ENCODE measurements at places on chromosomes 3 and 15.
A peak's percentile ranks its signal among the peaks of the same experiment; 100 is the strongest.

- DNase-seq: no peak
Measured at GRCh38 chr3:67245545-67245944, 247.4 kb downstream of the KBTBD8 start.

DNA sequence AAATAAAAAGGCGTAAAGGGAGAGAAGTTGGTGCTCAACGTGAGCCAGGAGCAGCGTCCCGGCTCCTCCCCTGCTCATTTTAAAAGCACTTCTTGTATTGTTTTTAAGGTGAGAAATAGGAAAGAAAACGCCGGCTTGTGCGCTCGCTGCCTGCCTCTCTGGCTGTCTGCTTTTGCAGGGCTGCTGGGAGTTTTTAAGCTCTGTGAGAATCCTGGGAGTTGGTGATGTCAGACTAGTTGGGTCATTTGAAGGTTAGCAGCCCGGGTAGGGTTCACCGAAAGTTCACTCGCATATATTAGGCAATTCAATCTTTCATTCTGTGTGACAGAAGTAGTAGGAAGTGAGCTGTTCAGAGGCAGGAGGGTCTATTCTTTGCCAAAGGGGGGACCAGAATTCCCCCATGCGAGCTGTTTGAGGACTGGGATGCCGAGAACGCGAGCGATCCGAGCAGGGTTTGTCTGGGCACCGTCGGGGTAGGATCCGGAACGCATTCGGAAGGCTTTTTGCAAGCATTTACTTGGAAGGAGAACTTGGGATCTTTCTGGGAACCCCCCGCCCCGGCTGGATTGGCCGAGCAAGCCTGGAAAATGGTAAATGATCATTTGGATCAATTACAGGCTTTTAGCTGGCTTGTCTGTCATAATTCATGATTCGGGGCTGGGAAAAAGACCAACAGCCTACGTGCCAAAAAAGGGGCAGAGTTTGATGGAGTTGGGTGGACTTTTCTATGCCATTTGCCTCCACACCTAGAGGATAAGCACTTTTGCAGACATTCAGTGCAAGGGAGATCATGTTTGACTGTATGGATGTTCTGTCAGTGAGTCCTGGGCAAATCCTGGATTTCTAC is at the start of gene RARB:
RARB (plus strand) TSS at position 322 of the 847 bp plus-strand sequence; CDS start at position 791, 469 bp downstream.
- no peak for DNase-seq

DNA sequence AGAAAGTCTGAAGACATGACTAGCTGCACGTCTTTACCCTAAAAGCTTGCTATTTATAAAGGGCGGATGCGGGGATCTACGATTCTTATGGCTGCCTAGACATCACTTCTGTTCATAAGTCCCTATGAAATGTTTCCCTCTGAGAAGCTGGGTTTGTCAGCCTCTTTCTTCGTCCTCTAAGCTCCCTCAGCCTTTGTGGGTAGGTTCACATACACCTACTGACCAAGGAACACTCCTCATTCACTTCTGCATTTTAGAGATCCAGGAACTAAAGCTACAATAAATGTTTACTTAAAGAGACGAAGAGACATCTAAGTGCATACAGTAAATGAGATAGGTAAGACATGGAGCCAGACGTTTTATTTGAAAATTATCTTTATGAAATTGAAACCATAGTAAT is 16.7 kb upstream of the RAMAC start:
- DNase-seq: no peak

DNA sequence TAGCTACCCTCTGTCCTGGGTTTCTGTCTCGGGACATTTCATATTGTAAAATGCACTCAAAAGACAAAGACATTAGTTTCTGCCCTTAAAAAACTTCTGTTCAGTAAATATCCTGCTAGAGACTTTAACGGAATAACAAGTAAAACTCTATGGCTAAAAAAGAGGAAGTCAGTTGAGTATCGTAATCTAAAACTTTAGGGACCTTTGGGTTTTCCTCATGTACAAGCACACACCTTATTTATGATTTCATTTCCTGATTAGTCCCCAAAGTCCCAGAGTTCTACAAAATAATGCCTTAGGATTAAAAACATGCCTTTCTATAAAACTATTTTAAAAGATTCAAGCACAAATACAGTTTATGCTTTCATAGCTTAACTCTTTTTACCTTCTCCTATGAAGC is 585.9 kb downstream of the UNC13C start:
- DNase-seq: no peak

- DNase-seq: no peak
Measured at GRCh38 chr3:42130007-42130328, 38.8 kb downstream of the TRAK1 start.

GRCh38 chr3:140359233-140359995 is 318.4 kb upstream of the TRIM42 start:
- DNase-seq: no peak

- no peak for DNase-seq
Measured at GRCh38 chr3:123941121-123941520, 19.9 kb downstream of the CCDC14 start.

- DNase-seq: no peak
Measured at GRCh38 chr3:37463163-37463562, 288.8 kb upstream of the LRRFIP2 start.

GRCh38 chr3:5239602-5240001 is 52.1 kb downstream of the EDEM1 start:
- DNase-seq: no peak

DNA sequence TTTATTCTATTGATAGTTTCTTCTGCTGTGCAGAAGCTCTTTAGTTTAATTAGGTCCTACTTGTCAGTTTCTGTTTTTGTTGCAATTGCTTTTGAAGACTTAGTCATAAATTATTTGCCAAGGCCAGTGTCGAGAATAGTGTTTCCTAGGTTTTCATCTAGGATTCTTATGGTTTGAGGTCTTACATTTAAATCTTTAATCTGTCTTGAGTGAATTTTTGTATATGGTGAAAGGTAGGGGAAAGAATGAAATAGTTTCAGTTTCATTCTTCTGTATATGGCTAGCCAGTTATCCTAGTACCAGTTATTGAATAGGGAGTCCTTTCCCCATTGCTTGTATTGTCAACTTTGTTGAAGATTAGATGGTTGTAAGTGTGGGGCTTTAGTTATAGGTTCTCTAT is 10.6 kb upstream of the GCSAM start:
- no peak for DNase-seq

GRCh38 chr15:25783607-25784540 is 79.3 kb downstream of the ATP10A start:
- DNase-seq: no peak

- no peak for DNase-seq
Measured at GRCh38 chr3:58683466-58683865, 16.9 kb upstream of the FAM3D start.

DNA sequence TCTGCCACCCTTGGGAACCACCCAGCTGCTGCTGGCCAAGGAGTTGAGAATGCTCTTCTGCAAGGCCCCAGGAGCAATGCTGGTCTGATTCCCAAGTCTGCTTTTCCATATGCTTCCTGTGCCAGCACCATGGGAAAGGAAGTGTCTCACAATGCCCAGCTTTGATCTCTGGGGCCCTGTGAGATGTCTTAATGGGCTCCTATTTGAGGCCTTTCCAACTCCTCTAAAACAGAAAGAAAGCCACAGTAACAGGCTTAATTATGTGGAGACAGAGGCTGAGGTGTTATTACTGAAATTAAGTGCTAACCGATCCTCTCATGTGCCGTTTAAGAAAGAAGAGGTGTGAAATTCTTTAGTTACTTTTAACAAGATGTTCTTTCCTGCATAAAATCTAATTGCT is 4.5 kb downstream of the EOGT start:
- DNase-seq: no peak

DNA sequence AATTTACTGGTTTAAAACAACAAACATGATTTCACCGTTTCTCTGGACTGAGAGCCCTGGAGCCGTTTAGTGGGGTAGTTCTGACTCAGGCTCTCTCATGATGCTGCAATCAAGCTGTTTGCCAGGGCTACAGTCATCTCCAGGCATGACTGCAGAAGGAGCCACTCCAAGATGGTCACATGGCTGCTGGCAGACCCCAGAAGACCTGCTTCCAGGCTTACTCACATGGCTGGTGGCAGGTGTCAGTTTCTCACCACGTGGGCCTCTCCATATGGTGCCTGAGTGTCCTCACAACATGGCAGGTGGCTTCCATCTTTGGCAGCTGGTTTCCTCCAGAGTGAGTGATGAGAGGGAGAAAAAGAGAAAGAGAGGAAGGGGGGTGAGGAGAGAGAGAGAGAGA is 378.3 kb upstream of the RGMA start:
- no peak for DNase-seq

- DNase-seq: no peak
Measured at GRCh38 chr3:72487946-72488737, 360.1 kb downstream of the SHQ1 start.

DNA sequence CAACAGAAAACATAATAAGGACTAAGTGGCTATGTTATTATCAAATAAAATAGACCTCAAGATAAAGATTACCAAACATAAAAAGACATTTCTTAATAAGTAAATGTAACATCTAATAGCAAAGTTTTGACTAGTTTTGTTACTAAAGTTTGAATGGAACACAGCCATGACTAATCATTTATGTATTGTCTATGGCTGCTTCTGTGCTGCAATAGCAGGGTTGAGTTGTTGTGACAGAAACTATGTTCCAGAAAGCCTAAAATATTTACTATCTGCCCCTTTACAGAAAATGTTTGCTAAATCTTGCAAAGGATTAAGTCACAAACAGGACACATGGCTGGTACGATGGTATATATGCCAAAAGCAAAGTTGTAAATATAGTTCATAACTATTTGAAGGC is 37.9 kb upstream of the MYH15 start:
- DNase-seq: no peak

DNA sequence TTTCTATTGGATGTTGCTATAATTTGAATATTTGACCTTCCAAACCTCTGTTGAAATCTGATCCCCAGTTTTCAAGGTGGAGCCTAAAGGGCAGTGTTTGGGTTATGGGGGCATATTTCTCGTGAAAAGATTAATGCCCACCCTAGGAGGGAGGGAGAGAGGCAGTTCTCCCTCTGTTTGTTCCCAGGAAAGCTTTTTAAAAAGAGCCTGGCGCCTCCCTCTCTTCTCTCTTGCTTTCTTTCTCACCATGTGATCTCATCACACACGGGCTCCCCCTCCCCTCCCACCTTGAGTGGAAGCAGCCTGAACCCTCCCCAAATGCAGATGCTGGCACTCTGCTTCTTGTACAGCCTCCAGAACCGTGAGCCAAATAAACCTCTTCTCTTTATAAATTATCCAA is 12.4 kb upstream of the GABRA5 start:
- no peak for DNase-seq

- no peak for DNase-seq
Measured at GRCh38 chr3:147396712-147397046, 9.7 kb downstream of the ZIC4 start.

DNA sequence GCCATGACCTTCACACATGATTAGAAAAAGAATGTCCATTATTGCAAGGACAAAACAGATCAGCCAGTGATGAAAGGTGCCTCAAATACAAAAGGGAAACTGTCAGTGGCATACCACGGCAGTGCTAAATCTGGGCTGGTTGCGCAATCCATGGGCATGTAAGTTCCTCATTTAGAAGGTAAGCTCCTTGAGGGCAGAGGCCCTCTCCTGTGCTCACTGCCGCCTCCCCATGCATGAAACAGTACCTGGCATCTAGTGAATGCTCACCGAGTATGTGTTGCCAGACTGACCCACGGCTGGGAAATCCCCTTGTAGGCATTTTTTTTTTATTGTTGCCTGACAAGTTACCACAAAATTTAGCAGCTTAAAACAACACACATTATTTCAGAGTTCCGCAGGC is 312.1 kb upstream of the CHRM5 start:
- DNase-seq: no peak

- DNase-seq: no peak
Measured at GRCh38 chr15:74391582-74392450, 24.4 kb upstream of the CYP11A1 start.

DNA sequence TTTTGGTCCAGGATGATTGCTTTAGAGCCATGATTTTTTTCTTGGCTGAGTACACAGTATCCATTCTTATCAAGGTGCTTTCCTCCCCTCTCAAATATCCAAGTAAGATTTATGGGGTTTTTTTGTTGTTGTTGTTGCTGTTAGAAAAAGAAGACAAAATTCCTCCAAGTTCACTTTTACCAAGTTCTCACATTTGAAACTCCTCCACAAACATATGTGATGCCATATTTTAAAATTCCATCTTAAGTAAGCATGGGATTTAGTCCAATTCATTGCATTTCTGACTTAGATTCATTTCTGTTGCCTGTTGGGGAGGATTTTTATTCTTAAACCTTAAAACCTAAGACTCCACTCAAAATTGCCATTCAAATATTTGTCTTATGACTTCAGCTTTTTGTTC is 128.6 kb upstream of the SPATA12 start:
- DNase-seq: no peak

DNA sequence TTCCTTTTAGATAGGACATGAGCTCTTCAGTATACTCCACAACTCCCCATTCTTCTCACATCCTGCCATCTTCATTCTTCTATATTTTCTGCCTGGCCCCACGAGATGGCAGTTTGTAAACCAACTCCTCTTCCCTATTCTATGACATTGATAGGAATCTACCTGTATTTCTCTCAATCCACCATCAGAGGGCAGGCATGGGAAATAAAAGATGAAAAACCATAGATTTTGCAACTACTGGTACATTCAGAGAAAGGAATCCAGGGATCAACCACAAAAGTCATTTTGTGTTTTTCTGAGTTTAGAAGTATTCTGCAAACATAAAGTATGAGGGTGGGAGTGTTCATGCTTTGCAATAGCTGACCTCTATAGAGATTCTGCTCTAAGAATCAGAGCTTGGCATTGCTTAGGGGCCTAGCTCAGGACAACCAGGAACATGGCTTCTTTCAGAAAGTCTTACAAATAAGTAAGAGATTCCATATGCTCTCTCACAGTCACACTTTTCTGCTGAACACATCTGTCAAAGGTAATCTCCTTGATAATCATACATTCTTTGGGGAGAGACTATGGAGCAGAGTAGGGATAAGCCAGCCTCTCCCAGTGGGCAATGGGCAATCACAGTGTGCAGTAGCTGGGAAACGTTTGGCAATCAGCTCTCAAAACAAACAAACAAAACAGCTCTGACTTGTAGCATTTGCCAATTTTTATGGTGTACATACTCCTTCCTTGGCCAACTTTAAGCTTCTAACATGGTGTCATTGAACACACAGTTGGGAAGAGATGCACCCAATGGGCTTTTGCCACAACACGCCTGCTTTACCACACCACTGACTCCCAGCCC is 43.1 kb upstream of the SLC25A36 start:
- peak; percentile 77 for DNase-seq

GRCh38 chr3:131223373-131224289 is 157.9 kb upstream of the NUDT16 start:
- peak; percentile 32 for DNase-seq

DNA sequence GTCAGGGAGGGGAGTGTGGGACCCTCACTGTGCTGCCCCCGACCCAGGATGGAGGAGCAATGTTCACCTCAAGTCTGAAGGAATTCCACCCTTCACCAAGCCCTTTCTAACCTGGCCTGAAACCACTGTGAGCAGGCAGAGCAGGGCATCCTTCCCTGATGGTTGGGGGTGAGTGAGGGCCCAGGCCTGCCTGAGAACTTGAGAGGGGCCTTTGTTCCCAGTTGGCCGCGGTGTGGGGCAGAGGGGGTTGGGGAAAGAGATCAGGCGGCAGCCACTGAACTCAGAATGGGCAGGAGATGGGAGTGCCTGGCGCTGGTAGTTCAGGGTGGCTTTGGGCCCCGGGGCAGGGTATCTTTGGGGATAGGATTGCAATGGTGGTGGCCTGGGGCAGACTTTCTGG is 103.5 kb upstream of the RPL32 start:
- no peak for DNase-seq

- DNase-seq: no peak
Measured at GRCh38 chr15:31362886-31363285, 36.3 kb downstream of the KLF13 start.

- no peak for DNase-seq
Measured at GRCh38 chr3:113304856-113305540, 93.6 kb downstream of the BOC start.
